ENCODE measurements at places on chromosomes 2 and 18. TPM values are rescaled to one million over a fixed set of nuclear protein-coding genes. Genes with fewer than 3 reads are reported as not detected.

SAG gene
- total RNA-seq, result not detected

TOGARAM2 gene
- total RNA-seq, result 0.17 TPM

GALNT1 gene
- 42.8 TPM for total RNA-seq

TUBA4B gene
- not detected for total RNA-seq

CRYBA2 gene
- total RNA-seq, result not detected

TMEM200C gene
- under 0.01 TPM for total RNA-seq

CYP27A1 gene
- 19.1 TPM for total RNA-seq

NAB1 gene
- total RNA-seq, result 33.7 TPM

CPSF3 gene
- total RNA-seq, result 52.8 TPM

THSD7B gene
- total RNA-seq, result not detected

LOXHD1 gene
- total RNA-seq, result not detected

GREB1L gene
- total RNA-seq, result not detected

EVX2 gene
- total RNA-seq, result not detected

MREG gene
- total RNA-seq, result 6.5 TPM

RAB10 gene
- 164 TPM for total RNA-seq

ST6GAL2 gene
- total RNA-seq, result under 0.01 TPM

PLGLB1 gene
- 1.5 TPM for total RNA-seq

SESTD1 gene
- 27.8 TPM for total RNA-seq

GAREM1 gene
- 3.5 TPM for total RNA-seq

CHRND gene
- total RNA-seq, result not detected

ACMSD gene
- total RNA-seq, result not detected

PKP4 gene
- 49.6 TPM for total RNA-seq

STK17B gene
- total RNA-seq, result 52.2 TPM

NOSTRIN gene
- 0.33 TPM for total RNA-seq

BUB1 gene
- total RNA-seq, result 65.7 TPM

ACTG2 gene
- total RNA-seq, result 4.1 TPM

BMP10 gene
- not detected for total RNA-seq

SCN1A gene
- 0.33 TPM for total RNA-seq

EDAR gene
- total RNA-seq, result not detected

SATB2 gene
- 11.3 TPM for total RNA-seq

STAT4 gene
- 1.2 TPM for total RNA-seq

EN1 gene
- not detected for total RNA-seq

DSG4 gene
- not detected for total RNA-seq

CRYGD gene
- not detected for total RNA-seq

KHK gene
- 0.50 TPM for total RNA-seq

PLEK gene
- not detected for total RNA-seq

CDH2 gene
- total RNA-seq, result 6.3 TPM

TSPYL6 gene
- under 0.01 TPM for total RNA-seq

SLC5A7 gene
- total RNA-seq, result not detected

NEURL3 gene
- not detected for total RNA-seq

NETO1 gene
- 0.17 TPM for total RNA-seq

IL36A gene
- total RNA-seq, result not detected

RNF152 gene
- total RNA-seq, result 14.7 TPM
